Fibroblast of villous mesenchyme (primary cell): ENCODE measurements at places on chromosomes 5 and 9.

- DNase-seq, result no peak
Measured at GRCh38 chr9:119794836-119795235, 425.6 kb upstream of the BRINP1 start.

DNA sequence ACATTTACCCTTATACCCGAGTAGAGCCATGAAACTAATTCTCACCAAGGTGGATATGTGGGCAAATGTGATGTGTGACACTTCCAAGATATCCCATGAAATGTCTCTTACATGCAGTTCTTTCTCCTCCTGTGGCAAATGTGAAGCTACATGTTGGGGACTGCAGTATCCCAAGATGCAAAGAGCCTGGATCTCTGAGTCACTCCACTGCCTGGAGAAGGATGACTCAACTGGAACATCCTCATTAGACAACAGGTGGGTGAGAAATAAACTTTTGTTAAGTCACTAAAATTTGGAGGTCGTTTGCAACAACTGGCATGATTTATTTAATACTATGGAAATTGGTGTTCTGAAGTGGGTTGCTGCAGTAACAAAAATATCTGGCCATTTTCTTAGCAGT lies 36.5 kb upstream of the TENT4A start:
- no peak for DNase-seq

GRCh38 chr5:157029457-157029856 lies 29.5 kb downstream of the HAVCR1 start:
- no peak for DNase-seq

GRCh38 chr5:90571147-90571773 lies 12.7 kb downstream of the ADGRV1 start:
- DNase-seq, result no peak

DNA sequence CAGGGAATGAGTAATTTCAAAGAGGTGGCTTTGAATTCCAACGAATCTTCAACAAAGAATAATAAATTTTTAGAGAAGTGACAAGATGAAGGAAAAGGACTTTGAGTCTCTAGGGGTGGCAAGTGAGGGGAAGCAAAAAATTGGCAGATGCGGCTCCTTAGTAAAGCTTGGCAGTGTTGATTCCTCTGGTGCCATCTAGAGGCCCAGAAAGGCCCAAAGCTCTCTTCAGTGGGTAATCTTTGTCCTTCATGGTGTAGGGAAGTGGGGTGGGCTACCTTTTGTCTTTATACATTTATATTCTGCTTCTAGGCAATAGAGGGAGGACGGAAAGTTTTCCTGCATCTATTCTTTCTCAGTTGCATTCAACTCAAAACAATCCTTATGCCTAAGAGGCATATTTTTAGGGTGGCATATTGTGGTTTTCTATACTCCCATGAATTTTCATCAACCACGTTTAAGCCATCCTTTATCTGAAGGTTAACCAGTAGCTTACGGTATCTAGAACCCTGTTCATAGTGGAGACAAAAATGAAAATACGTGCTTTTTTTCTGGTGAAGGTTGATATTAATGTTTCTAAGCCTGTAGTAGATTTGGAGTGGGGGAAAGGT lies 17.5 kb upstream of the ROPN1L start:
- DNase-seq, result peak; percentile 46

DNA sequence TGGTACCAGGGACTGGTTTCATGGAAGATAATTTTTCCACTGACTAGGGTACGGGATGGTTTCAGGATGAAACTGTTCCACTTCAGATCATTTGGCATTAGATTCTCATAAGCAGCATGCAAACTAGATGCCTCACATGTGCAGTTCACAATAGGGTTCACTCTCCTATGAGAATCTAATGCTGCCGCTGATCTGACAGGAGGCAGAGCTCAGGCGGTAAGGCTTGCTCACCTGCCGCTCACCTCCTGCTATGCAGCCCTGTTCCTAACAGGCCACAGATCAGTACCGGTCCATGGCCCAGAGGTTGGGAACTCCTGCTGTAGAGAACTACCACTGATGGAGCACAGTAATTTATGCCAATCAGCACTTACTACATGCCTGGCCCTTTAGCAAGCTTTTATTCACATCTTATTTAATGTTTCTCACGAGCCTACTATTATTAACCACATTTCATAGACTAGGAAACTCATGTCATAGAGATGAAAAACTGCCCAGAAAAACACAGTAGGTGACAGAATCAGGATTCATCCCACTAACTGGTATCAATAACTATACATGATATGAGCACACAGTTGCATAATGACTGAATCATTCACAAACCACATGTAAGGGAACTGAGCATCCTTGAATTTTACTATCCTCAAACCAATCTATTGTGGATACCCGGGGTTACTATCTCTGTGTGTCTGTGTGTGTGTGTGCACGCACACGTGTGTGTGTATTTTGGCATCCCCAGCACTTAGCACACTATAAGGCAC lies 46.5 kb downstream of the SVEP1 start:
- no peak for DNase-seq

GRCh38 chr5:178106556-178107239 lies 6.6 kb upstream of the N4BP3 start:
- no peak for DNase-seq

- DNase-seq, result no peak
Measured at GRCh38 chr5:132475987-132476875, 14.3 kb downstream of the IRF1 start.

GRCh38 chr5:177372034-177372896 lies 12.0 kb upstream of the SLC34A1 start:
- no peak for DNase-seq

- no peak for DNase-seq
Measured at GRCh38 chr9:114132550-114132918, 22.8 kb upstream of the COL27A1 start.

- DNase-seq, result no peak
Measured at GRCh38 chr5:135443161-135443960, 3.8 kb downstream of the DCANP1 start.

DNA sequence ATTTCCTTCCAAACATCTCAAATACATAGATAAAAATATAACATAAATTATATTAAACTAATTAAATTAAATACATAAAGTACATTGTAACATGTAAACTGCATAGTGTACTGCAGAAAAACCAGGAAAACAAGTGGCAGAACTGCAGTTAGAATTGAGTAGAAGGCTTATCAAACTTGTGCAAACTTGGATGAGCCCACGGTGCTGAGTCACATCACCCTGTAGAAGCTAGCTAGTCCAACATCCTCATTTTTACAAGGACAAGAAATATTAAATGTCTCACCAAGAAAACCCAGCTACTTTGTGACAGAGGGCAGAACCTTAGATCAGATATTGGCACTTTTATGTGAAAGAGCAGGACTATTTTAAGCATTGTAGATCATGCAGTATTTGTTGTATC lies 807.9 kb upstream of the NUDT12 start:
- peak; percentile 4 for DNase-seq

DNA sequence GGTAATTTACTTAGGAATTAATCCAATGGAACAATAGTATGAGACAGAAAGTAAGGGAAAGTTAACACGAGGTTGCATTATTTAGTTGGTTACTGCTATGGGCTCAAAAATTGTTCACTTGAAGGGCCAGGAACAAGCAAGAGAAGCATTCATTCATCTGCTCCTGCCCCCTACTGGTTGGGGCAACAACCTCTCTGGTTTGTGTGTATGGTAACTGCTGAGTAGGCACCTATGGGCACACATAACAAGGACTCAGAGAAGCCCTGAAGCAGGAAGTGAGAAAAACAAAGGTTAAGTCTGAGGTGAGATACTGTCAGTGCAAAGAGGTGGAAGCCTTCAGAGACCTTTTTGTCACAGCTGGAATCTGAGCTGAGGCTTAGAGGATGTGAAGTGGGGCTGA lies 34.4 kb upstream of the RANBP6 start:
- peak; percentile 13 for DNase-seq
